ENCODE measurements at places on chromosomes 4 and X.

DNA sequence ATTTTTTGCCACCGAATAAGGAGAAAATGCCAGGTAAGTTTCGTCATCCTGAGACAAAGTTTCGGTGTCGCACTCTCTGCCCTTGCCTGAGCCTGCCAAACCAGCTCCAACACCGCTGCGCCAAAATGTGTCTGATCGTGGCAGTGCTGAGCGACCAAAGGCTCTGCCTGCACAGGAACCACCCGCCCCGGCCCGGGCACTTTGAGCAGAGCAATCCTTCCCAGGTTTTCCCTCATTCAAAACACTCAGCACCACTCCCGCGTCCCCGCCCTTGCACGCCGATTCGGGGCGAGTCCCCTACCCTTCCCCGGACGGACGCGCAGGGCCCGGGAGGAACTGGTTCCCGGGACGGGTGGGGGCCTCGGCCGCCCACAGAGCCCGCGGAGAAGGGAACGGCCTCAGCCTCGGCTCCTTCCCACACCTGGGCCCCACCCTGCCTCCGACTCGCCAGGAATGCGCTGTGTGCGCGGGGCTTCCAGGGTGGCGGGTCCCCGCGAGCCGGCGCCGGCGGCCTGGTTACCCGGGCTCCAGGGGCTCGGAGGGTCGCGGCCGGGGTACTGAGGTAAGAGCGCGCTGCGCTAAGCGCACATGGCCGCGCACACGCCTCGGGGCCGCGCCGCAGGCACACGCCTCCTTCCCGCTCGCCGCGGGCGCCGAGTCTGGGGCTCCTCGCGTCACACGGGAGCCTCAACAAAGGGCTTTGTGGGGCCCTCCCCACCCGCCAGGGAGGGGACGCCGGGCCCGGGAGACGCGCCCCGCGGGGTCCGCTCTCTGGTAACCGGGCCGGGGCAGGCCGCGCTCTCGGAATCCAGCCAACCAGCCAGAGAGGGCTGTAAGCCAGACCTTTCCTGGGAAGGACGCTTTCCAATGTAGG, at the start of gene C4orf36:
C4orf36 (minus strand) TSS at position 661 of the 874 bp plus-strand sequence. CDS start 902 bp downstream, outside the sequence.
- DNase-seq, result peak; percentile 87

GRCh38 chr4:81651243-81651899, 179.7 kb upstream of the RASGEF1B start:
- peak; percentile 61 for DNase-seq

- DNase-seq, result no peak
These were observed 67.4 kb upstream of the ARHGAP24 start for GRCh38 chr4:85407546-85407945.

DNA sequence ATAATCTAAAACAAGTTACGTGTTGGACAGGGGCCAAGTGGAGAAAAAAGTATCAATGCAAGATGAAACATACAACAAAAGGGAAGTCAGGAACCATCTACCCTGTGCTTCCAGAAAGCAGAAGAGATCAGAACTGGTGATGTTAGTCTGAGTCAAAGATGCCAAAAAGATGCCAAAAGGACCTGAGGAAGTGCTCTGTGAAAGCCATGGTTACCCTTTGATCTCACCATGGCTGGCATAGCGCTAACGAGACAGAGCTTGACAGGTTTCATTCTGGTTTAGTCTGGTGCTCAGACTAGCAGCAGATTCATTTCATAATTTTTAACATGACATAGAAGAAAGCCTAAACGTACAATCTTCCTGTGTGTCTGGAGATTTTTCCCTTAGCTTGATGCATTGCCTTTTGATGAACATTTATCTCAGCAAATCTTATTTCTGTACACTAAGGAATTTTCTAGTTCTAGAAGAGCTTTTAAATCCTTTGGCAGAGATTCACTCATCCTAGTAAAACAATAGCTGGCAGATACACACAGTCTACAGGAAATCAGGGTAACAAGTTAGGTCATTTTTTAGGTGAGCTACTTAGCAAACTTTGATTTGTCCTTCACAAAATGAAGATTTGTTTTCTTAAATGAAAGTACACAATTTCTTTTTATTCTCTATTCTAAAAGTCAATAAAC, 87.7 kb downstream of the COL25A1 start:
- no peak for DNase-seq

DNA sequence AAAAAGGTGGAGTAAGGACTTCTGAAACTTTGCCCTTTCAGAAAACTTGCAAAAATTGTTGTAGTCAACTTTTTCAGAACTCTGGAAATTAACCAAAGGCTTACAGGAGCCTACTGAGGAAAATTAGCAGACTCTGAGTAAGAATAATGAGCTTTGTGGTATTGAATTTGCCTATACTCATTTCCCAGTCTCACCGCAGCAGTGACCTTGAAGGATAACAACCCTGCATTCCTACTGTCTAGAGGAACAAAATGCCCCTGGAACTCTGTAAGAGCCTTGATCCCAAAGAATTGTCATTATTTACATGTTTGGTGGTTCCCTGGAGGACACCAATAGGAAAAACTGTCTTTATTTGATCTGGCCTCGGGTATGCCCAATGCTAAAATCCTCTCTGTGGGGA, 57.9 kb downstream of the MND1 start:
- DNase-seq, result no peak

DNA sequence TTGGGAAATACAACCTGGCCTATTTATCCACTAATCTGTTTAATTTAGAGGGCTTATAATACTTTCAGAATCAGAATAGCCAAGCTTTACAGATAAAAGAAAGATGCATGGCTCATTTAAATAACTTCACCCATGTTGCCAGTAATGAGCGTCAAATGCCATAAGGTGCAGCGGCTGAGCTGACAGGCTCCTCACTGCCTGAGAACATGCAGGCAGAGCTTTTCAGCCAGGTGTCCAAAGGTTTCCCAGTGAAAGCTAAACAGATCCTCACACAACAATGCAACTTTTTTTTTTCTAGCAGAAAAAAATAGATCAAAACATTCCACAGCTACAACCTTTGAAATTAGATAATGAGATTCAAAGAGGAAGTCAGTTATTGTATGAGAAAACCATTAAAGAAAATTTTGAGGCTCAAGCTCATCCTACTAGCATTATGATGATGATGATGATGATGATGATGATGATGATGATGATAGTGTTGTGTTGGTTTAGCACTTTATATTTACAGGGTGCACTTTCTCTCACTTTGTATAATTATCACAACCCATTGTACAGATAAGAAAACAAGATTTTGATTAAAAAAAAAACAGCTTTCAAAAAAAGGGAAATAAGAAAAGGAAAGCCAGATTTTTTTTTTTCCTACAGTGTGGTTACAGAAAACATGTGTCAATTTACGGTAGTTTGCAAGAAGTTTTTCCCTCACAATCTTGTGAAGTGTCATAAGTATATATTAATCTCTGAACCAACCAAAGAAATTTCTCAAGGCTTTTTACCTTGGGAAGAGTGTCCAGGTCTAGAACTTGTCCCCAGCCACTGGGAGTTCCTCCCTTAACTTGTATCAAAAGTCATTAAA, 12.2 kb upstream of the TNIP3 start:
- DNase-seq, result no peak

GRCh38 chr4:169774466-169775445, 17.0 kb upstream of the HPF1 start:
- DNase-seq, result no peak

- no peak for DNase-seq
These were observed 56.1 kb downstream of the TRIML2 start for GRCh38 chr4:188053302-188053701.
